ENCODE measurements at places on chromosomes 5 and 9. TPM values are rescaled to one million over a fixed set of nuclear protein-coding genes. Genes with fewer than 3 reads are reported as not detected.

The INSL4 gene
- not detected for total RNA-seq

The ESM1 gene
- total RNA-seq: not detected

The FOXI1 gene
- total RNA-seq: not detected

The CTXN3 gene
- total RNA-seq: not detected

The ADAMTS6 gene
- 63.7 TPM for total RNA-seq

The FBXL7 gene
- total RNA-seq: 1.0 TPM

The RRAGA gene
- 57.3 TPM for total RNA-seq

The C5orf52 gene
- total RNA-seq: not detected

The AMBP gene
- not detected for total RNA-seq

The SLC6A3 gene
- total RNA-seq: not detected

The NSG2 gene
- not detected for total RNA-seq

The TAF7 gene
- 46.0 TPM for total RNA-seq

The PAX5 gene
- not detected for total RNA-seq

The PFN3 gene
- not detected for total RNA-seq

The LMX1B gene
- total RNA-seq: 11.2 TPM

The BAAT gene
- not detected for total RNA-seq
